ENCODE measurements at places on chromosomes 7 and 10.

DNA sequence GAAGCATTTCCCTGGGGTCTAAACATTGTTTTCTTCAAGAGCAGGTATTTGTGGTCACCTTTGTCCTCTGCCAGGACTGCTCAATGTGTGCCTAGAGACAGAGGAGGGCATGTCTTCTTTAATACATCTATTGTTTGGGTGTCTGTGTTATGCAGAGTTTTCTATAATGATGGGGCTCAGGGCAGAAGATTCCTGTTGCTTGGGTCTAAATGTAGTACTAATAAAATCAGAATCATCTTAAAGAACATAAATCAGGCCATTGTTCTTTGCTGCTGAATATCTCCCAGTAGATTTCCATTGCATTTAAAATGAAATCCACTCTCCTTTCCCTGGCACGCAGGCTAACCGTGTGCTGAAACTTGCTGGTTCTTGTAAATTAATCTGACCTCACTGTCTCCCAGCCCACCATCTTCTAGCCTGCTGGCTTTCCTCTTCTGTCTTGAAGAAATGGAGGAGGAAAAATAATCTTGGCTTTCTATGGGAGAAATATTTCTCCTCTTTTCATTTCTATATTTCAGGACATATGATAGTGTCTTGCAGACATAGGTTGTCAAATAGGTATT, 1396.8 kb downstream of the GATA3 start:
- DNase-seq = no peak

GRCh38 chr7:3431306-3431705, 130.3 kb downstream of the SDK1 start:
- DNase-seq = no peak

- no peak for DNase-seq
Measured at GRCh38 chr10:95353123-95353522, 62.3 kb upstream of the PDLIM1 start.

GRCh38 chr10:90179696-90180407, 478.5 kb downstream of the KIF20B start:
- DNase-seq = no peak

DNA sequence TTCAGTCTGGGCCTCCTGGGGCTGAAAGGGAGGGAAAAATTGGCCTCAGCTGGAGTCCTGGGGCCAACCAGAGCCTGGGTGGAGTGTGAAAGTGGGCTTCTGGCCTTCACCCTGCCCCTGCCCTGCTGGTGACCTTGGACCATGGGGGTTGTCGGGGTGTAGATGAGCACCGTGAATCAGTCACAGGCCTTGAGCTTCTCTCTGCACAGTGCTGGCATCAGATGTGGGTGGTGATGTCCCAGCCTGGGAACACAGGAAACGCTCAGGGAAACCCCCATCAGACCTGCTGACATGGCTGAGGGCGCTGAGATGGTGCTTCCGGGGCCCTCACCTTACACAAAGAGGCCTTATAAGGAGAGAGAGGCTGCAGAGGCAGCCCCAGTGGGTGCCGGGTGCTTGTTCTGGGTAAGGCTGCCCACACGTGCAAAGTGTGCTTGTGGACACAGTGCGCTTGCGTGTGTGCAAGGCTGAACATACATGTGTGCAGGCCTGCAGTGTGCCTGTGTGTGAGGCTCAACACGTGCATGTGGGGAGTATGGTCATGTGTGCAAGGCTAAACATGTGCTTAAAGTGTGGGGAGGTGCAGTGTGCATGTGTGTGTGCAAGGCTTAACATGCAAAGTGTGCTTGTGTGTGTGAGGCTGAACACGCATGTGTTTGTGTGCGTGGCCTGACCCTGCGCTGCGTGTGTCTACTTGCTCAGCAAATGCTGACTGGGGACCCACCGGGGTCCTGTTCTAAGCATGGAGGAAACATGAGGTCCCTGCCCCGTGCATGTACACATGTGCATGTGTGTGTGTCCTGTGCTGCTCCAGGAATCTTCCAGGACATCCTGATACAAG, 6.5 kb downstream of the ARPC1B start:
- DNase-seq = peak; percentile 78

DNA sequence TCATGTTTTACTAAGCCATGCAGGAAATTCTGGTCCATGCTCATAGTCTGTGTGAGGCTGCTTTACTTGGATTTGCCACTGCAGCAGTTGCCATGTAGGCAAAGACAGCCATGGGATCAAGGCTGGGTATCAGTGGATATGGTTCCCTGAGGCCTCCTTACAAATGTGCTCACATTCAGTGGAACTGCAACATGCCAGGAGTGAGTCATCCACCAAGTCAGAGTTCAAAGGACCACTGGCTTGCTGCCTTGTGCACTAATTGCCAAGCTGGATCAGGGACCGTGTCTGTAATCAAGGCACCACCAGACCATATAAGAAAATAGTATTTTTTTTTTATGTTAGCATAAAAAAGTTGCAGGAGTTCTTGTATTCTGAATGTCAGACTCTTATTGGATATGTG, 101.0 kb downstream of the CDCA7L start:
- no peak for DNase-seq

DNA sequence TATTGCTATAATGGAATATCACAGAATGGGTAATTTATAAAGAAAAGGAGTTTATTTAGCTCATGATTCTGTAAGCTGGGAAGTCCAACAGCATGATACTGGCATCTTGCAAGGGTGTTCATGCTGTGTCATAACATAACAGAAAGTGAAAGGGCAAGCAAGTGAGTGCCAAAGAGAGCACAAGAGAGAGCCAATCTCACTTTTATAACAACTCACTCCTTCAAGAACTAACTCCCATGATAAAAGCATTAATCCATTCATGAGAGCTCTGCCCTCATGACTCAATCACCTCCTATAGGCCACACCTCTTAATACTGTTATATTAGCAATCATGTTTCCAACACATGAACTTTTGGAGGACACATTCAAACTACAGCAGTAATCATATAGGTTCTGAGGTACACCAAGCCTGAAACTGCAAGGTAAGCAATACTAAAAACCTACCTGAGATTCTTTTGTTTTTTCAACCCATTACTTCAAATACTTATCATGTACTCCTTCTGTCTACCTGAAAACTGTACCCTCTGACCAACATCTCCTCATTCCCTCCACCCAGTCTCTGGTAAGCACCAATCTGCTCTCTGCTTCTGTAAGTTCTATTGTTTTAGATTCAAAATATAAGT, 219.7 kb downstream of the MTERF1 start:
- DNase-seq = no peak

GRCh38 chr10:74937266-74937856, 111.0 kb downstream of the KAT6B start:
- DNase-seq = no peak

GRCh38 chr10:19710600-19710999, 105.6 kb upstream of the PLXDC2 start:
- no peak for DNase-seq

GRCh38 chr7:36001546-36001945, 151.5 kb upstream of the EEPD1 start:
- no peak for DNase-seq

GRCh38 chr10:78044699-78045098, 11.0 kb downstream of the RPS24 start:
- DNase-seq = no peak

DNA sequence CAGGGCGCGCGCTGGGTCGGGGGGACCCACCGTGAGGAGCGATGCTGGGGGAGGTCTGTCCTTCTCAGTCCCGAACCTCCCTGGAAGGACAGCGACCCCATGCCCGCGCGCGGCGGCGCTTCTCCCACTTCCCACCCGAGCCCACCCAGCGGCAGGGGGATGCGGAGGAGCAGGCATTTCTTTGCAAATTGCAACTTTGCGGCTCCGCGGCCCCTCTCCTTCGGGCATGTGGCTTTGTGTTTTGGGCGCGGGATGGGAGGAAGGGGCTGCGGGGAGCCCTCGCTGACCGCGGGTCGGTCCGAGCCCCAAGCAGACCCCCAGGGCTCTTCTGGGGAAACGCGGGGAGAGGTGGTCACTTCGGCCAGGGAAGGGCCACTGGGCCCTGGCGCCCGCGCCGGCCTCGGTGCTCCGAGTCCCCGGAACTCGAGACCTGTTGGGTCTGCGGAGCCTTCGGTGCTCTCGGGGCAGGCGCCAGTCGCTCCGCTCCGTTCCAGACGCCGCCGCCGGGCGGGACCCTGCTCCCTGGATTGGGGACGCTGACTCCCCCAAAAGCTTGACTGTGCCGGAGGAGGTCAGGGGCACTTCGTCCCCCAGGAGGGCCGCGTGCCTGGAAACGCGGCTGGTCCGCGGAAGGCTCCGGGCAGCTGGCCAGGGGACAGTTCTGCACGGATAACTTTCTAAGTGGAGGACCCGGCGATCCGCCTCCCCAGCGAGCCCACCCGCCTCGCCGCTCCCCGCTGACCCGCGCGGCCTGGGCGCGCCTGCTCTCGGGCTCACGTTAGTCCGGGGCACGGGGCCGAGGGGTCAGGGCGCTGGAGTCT, 164.2 kb upstream of the DPP6 start:
- no peak for DNase-seq

DNA sequence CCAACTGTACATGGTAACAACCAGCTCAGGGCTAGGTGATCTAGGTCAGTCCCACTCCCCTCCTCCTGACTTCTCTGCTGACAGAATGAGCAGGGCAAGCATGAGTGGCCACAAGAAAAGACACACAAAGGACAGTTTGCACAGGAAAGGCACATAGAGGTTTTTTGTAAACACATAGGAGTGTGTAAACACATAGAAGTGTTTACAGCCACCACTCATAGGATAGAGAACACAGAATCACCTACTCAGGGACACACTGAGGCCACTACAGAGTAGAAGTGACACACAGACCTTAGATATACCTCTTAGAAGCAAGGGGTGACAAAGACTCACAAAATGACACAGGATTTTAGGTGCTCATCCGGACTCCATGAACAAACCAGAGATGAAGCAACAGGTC, 19.0 kb downstream of the NUDCD3 start:
- DNase-seq = no peak

- DNase-seq = no peak
Measured at GRCh38 chr10:78992333-78992732, 76.4 kb upstream of the ZMIZ1 start.

DNA sequence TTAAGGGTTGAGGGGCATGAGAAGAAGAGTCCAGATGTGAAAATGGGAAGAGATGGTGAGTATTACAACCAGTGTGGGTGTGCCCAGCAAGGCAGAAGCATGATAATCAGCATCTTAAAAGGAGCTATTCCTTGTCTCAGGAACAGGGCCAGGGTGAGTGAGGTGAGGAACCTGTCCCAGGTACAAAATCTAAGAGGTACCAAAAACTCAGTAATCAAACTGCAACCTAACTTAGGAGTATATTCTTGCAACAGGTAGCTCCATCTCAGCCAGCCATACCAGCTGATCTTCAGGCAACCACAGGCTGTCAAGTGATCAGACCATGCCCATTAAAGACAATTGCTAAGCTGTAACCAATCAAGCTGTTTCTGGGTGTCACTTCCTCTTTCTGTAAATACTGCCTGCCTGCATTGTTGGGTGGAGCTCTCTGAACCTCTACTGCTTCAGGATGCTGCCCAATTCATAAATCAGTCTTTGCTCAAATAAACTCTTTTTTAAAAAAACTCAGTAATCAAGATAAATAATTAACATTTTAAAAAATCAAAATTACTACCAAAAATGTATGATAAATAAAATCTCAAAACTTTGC, 7.4 kb downstream of the KEL start:
- no peak for DNase-seq

GRCh38 chr10:34323192-34323591, 491.9 kb downstream of the PARD3 start:
- no peak for DNase-seq
